Pons (tissue), 1 donor: ENCODE measurements at places on chromosomes 2 and 18.
A peak's percentile ranks its signal among the peaks of the same experiment; 100 is the strongest.

GRCh38 chr18:74217476-74218143, 69.3 kb downstream of the TIMM21 start:
- DNase-seq, result no peak

- DNase-seq, result peak; percentile 7
These were observed 176.1 kb upstream of the HS6ST1 start for GRCh38 chr2:128494640-128495321.

GRCh38 chr2:240836781-240837467, 16.9 kb upstream of the KIF1A start:
- peak; percentile 45 for DNase-seq

DNA sequence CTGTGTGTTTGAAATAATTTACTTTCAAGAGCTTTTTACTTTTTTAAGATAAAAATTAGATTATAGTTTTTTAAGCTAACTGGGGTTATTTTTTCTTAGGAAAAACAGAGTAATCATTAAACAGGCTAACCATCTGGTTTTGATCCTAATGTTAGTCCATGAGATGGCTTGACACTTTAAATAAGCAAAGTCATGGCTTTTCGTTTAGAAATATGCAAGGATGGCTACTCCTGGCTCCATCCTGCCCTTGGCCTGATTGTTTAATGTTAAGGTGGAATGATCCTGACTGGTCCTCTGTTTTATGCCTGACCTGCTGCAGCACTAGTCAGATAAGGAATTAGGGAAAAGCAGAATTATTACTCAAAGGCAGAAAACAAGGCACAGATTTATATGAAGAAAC, 39.7 kb upstream of the PNPT1 start:
- no peak for DNase-seq

DNA sequence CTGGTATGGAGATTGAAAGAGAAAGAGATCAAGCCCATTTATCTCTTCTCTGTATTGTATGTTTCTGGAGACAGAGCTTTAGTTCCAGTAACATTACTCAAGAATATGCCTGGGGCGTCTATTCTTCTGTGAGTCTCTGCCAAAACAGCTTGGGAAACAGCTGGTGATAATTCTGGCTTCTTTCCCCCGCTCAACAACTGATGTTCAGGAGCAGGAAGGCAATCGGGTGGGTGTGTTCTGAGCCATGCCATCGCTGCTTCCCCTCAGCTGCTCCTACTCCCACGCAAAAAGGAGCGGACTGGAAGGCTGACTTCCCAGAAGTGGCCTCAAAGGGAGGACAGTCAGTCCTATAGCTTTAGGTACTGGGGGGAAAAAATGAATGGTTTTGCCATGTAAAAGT, 695.1 kb downstream of the PLCL1 start:
- no peak for DNase-seq

DNA sequence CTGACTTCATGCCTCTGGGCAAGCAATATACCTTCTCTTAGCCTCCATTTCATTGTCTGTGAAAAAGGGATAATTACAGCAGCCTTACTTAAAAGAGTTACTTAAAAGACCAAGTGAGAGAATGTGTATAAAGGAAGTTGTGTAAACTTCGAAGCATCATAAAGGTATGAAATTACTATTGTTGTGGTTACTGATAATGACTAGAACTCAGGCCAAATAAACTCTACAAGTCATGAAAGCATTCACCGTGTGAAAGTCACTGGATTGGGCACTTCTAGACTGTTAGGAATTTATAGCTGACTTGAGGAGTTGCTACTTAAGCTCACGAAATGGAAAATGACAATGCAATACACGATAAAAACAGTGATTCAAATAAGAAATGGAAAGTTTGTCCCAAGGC, 67.4 kb upstream of the HAAO start:
- DNase-seq, result no peak

DNA sequence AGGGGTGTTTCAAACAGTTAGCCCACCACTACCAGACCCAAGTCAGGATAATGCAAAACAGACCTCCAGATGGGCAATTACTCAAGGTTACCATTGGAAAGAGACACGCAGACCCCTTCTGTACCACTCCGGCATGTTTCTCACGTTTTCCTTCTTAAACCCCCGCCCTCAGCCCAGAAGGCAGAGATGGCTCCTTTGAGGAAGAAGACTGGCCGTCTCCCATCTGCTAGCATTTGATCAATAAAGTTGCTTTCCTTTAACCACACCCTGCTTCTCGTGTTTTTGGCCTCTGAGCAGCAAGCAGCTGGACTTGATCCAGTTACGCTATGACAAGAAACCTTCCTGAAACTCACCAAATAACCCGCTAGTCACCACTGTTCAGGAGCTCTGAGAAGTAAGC, 1012.4 kb upstream of the GYPC start:
- DNase-seq, result no peak

GRCh38 chr2:115364093-115364492, 921.7 kb downstream of the DPP10 start:
- DNase-seq, result no peak

GRCh38 chr2:186554850-186555671, 34.8 kb upstream of the ITGAV start:
- no peak for DNase-seq

- DNase-seq, result peak; percentile 55
These were observed 799.7 kb upstream of the ACVR2A start for GRCh38 chr2:147045113-147045512.

- no peak for DNase-seq
These were observed 44.1 kb upstream of the LHCGR start for GRCh38 chr2:48799601-48800000.

DNA sequence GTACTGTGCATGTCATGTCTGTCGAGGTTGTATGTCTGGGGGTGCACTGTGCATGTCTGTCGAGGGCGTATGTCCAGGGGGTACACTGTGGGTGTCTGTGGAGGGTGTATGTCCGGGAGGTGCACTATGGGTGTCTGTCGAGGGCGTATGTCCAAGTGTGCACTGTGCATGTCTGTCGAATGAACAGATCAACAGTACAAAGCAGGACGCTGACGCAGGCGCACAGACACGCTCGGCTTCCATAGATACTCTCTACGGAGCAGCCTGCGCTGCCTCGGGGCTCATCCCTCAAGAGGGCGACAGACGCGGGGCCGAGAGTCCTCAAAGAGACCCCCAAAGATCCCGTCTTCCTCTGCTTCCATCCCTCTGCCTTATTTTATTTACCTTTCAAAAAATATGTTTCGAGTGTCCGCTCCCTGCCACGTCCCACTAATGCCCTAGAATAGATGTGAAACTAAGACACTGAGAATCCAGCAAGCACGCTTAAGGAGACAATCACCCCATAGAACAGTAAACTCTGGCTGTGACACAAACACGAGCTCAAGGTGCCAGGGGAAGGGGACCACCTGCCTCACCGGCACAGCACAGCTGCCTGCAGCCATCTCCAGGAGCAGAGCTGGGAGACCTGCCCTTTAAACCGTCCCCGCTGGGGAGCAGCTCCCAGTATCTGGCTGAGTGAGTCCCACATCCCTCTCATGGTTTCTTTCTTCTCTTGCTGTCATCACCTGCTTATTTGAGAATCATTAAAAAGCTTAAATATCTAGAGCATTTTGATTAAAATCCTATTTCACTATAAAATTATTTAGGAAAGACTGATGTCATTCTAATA, 250.5 kb upstream of the MYT1L start:
- DNase-seq, result no peak

DNA sequence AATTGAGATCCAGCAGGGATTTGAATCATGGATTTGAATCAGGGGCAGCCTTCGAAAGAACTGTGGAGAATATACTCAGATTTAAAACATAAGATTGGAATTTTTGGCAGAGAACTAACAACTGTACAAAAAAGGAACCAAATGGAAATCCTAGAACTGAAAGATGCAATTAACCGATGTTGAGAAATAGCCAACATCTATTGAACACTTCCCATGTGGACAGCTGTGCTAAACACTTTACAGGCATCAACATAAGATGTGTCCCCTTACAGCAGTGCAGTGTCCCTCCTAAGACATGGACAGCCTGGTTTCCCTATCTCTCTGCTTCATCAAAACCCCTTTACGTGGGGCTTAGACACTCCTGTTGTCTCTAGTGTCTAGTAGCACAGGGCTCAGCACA, 3.7 kb upstream of the IL1RN start:
- no peak for DNase-seq

DNA sequence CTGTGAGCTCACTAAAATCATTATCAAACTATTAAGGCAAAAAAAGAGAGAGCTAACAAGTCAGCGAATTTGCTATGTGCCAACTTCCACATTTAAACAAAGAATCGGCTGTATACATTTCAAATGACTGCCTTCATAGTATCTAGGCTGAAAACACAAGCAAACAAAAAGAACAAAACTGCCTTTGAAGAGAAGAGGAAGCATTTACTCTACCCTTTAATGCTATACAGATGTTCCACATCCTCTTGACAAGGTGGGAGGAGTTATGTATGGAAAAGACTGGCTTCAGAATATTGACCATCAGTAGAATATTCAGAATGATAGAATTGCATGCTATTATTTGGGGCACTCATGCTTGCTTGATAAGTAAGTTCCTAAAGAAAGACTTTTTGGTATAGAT, 741.7 kb downstream of the PLCL1 start:
- DNase-seq, result peak; percentile 70

- DNase-seq, result no peak
These were observed 12.0 kb upstream of the CASP8 start for GRCh38 chr2:201248288-201248844.

DNA sequence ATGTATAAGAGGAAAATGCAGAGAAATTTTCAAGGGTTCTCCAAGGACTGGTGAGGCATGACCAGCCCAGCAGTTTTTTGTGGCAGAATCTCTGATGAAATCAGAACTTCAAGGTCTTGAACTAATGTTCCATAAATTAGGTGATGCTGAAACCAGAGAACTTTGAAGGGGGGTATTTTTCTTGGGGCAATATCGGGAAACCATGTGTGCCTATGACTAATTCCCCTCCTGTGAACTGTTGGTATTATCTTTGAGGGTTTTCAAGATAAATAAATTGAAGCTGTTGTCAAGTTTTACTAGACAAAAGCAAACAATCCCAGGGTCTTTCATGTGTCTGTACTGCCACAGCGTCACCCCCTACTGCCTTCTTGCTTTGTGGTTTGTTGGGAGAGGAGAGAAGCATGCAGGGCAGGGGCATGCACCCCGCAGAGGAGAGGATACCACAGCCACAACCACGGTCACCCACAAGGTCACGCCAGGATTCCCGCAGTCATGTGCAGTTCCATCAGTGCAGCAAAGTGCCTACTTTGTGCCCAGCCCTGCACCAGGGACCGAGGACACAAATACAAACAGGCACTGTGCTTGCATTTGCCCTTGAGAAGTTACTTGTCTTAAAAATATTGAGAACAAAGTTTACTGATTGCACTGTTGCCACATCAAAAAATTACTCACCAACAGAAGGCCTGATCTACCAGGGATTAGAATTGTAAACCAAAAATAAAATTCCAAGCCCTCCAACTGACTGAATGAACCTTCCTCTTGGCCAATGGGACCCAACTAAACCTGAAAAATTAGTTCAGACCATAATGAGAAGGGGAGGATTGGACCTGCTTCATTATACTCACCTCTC, 413.3 kb upstream of the TRIB2 start:
- no peak for DNase-seq

GRCh38 chr2:49807689-49808088, 653.4 kb upstream of the FSHR start:
- peak; percentile 4 for DNase-seq

- no peak for DNase-seq
These were observed 7.4 kb downstream of the CXCR4 start for GRCh38 chr2:136110526-136110925.

- no peak for DNase-seq
These were observed 82.7 kb downstream of the MRO start for GRCh38 chr18:50737127-50737526.

GRCh38 chr2:8006181-8006580, 675.7 kb upstream of the ID2 start:
- DNase-seq, result no peak

DNA sequence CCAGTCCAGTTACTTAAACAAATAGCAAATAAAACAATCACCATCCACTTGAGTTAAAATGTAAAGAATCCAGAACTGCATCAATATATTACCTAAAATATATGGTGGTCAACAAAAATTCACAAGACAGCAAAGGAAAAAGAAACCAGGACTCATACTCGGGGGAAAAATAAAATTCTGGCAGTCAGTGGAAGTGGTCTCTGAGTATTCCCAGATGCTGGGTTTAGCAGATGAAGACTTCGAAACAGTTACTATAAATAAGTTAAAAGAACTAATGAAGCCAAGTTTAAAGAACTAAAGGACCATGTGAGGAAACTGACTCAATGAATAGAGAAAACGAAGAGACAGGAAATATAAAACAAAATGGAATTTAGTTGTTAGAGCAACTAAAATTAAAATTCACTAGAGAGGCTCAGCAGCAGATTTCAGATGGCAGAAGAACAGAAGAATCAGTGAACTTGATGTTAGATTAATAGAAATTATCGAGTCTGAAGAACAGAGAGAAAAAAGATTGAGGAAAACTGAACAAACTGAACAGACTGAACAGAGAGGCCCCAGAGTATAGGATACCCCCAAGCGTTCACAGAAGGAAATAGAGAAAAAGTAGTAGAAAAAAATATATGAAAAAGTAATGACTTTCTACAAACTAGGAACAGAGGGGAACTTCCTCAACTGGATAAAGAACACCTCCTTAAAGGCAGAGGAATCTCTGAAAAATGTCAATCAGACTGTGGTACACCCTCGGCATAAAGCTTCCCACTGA, 27.9 kb downstream of the MGAT4A start:
- DNase-seq, result no peak

DNA sequence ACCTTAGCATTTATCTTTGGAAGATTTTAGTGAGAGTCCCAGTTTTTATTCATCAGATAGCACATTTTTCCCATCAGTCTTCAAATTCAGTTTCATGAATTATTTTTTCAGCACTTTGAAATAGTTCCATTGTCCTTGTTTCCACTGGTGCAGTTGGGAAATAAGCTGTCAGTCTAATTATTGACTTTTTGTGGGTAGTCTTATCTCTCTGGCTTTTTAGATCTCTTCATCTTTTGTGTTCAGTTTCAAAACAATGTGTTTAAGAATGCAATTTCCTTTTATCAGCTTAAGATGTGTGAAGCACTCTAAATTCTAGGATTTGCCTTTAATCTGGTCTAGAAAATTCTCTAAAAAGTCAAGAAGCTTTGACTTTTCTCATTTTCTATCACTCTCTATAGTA, 70.5 kb downstream of the GFPT1 start:
- no peak for DNase-seq

DNA sequence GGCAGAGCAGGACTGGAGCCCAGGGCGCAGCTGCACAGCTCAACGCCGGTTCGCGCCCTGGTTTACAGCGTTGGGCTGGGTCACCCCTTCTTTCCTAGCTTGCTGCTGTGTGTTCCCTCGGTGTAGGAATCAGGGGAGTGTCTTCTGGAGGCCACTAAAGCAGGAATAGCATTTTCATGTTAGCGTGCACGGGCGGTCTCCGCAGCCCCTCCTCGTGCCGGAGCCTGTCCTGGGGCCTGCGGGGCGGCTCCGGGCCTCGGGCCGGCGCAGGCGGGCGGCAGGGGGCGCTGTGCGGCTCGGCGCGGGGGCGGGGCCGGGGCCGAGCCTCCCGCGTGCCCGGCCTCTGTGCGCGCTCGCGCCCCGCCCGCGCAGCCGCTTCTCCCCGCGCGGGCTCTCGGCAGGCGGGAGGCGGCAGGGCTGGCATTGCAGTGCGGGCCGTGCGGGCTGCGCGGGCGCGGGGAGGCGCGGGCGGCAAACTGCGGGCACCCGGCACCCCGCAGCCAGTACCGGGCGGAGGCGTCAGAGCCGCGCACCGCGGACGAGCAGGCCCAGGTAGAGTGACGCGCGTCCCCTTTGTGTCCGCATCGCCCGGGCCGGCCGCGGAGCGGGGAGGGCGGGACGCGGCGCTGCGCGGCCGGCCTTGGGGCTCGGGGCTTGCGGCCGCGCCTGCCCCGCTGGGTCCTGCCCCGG, at the start of gene RNF144A:
TSS of gene RNF144A (plus strand) at position 342 of the 690 bp plus-strand sequence. CDS start 79,515 bp downstream, outside the sequence.
- DNase-seq, result peak; percentile 47
